ENCODE measurements at places on chromosomes 11 and 22.
A peak's percentile ranks its signal among the peaks of the same experiment; 100 is the strongest.

GRCh38 chr11:1896468-1896867, 4.8 kb upstream of the PRR33 start:
- no peak for DNase-seq

- no peak for DNase-seq
Measured at GRCh38 chr11:28964811-28965210, 856.6 kb downstream of the METTL15 start.

GRCh38 chr22:20102203-20102780, 13.6 kb upstream of the RANBP1 start:
- no peak for DNase-seq

DNA sequence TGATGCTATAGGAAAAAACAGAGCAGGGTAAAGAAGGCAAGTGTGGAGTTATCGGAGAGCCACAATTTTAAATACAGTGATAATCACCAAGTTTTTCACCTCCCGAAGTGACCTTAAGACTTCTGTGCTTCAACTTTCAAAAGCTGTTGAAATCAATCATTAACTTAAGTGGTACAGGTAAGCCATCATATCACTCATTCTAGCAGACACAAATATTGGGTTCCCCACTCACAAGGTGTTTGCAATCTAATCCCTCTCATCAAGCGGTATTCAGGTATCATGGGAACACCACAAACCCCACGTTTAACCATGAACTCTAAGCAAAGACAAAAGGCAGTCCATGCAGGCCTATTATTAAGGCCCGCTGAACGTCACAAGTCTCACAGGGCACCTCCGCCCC, 26.8 kb downstream of the LARGE1 start:
- no peak for DNase-seq

- DNase-seq: no peak
Measured at GRCh38 chr22:37349043-37349814, 66.9 kb downstream of the CYTH4 start.

DNA sequence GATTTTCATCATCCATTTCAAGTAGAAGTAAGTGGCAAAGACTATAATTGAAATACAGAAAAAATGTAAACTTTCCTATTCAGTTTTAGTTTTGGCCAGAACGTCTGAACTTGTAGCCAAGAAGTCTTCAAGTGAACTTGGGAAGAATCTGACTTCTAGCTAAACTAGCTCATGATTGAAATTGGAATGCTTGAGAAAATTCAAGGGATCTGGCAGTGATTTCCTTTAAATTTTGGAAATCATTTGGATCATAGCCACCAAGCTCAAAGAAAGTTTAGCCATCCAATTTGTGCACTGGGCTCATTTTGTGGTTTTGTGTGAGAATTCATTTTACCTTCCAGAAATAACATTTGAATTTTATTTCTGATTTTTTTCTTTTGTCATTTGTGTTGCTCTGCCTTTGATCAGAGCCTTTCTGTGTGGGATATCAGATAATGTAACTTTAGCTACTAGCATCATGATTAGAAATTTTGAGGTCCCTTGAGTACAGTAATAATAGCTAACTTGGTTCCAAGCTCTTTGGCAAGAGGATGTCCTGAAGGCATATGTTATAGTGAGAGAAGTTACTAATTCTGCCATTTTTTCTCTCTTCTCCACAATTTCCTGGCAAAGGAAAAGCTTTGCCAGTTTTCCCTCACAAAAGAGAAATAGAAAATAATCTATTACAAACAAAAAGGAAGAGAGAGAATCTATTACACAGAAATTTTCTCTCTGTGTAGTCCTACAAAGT, 2123.7 kb upstream of the RAG2 start:
- DNase-seq: no peak

DNA sequence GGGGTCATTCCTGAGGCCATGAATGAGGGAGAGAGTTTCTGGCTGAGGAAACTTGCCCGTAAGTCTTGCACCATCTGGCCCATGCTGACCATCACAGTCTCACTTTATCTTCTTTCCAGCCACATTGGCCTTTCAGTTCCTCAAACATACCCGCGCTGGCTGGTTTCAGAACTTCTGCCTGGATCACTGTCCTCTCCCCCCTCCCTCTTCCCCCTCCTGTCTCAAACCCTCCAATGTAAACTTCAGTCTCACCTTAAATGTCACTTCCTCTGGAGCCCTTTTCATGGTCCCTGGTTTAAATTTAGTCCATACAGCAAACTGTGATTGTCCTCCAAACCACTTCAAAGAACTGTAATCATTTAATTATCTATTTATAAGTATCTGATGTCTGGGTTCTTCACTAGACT, 3.7 kb upstream of the TMEM109 start:
- no peak for DNase-seq

DNA sequence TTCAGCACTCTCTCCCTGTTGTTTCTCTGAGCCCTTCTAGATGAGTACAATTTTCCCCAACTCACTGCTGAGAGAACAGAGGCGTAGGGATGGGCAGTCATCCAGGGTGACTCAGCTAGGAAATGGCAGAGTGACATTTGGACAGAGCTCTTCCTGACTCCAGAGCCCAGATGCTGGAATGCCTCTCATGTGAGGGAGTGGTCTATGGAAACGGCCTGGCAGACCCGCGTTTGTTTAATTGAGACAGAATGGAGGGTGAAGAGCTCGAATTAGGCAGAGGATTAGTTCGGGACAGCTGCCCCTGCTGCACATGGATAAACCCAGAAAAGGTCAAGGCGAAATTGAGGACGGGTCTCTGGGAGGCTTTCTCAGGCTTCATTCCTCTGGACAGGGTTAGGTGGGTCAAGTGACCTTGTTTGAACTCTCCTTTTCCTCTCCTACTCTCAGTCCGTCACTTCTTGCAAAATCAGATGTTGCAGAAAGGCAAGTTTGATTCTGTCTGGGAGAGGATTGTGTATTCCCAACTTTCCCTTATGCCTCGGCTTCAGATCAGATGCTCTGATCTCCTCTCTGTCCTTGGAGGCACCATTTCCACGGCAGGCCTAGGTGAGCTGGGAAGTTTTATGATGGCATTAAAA, 7.6 kb upstream of the LMO2 start:
- no peak for DNase-seq

DNA sequence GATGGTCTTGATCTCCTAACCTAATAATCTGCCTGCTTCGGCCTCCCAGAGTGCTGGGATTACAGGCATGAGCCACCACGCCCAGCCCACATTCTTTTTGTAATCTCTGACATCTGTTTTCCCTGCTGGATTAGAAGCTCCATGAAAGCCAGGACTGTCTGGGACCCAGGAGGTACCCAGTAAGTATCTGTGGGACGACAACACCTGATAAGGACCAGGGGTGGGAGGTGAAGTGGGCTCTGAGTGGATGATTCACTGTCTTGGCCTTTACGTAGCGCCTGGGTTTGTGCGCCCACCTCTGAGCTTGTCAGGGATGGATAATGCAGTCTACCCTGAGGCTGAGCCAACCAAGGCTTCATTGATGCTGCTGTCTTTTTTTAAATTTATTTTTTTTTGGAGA, 118.8 kb downstream of the ABTB2 start:
- no peak for DNase-seq

DNA sequence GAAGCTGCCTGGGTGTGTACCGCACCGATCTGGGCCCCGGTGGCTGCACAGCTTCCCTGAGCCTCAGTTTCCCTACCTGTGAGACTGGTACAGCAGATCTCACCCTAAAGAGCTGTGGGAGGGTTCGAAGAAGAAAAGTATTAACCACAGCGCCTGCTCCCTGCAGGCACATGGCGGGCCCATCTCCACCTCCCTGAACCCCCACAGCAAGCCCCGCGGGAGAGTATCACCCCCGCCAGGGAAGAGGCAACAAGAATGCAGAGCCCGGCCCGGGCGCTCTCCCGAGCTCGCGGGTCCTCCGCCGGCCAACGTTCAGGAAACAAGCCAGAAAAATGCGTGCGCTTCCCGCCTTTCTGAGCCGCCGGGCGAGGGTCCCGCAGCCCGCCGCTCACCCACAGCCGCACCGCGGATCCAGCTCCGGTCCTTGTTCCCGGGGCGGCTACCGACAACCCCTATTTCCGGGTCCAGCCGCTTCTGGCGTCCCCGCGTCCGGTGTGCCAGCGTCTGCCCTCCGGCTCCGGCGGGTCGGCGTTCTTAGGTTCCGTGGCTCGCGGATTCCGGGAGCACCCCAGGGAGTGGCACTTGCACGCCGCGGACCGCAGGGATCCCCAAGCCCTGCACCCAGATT, at the start of gene TOP3B:
TSS of gene TOP3B (minus strand) at position 450 of the 628 bp plus-strand sequence. CDS start 7,078 bp downstream, outside the sequence.
- DNase-seq: peak; percentile 61

DNA sequence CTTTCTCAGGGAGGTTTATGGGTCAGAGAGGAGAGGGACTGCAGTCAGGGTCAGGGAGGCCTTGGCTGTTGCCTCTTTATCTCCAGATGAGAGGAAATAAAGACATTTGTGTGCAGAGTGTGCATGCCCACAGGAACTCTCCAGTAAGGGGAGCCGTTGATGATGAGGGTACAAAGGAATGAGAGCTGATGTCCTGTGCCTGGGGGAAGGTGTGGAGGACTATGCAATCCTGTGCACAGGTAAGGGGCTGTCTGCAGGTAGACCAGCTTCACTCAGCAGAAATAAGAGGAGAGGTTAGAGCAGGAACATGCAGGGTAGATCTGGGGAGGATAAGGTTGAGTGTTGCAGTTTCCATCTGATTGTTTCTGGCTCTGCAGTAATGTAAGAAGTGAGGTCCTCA, 132.6 kb downstream of the NTM start:
- DNase-seq: no peak

GRCh38 chr11:75496305-75496752, 29.4 kb downstream of the GDPD5 start:
- DNase-seq: no peak

- peak; percentile 19 for DNase-seq
Measured at GRCh38 chr11:2791521-2792380, 92.0 kb upstream of the KCNQ1OT1 start.

Data from stimulated activated CD4-positive, alpha-beta T cell treated with anti-CD3 and anti-CD28 coated beads, Interleukin-15, amount 100 ng/mL, for 1 hour (primary cell).